ENCODE measurements at places on chromosomes 16 and 17. TPM values are rescaled to one million over a fixed set of nuclear protein-coding genes. Genes with fewer than 3 reads are reported as not detected.

- DNase-seq: no peak
Measured at GRCh38 chr17:40841246-40841645, 18.8 kb upstream of the KRT10 start.

DNA sequence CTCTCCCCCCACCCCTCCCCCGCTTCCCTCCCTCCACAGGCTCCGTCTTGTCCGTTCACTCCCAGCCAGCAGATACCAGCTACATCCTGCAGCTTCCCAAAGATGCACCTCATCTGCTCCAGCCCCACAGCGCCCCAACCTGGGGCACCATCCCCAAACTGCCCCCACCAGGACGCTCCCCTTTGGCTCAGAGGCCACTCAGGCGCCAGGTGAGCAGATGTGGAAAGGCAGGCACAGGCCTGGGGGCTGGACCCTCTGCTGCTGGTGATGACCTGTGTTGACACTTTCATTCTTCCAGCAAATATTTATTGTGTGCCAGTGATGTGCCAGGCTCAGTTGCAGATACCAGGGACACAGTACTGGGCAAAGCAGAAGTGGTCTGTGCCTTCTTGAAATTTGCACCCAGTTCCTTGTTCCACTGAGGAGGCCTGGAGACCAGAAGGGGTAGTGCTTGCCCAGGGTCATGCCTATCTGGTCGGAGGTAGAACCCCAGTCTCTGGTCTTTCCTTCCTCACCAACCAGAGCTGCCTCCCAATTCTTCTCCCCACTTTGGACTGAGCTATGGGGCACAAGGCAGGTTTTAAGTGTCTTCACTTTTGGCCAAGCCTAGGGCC lies 10.3 kb upstream of the ABCC3 start:
- no peak for DNase-seq

DNA sequence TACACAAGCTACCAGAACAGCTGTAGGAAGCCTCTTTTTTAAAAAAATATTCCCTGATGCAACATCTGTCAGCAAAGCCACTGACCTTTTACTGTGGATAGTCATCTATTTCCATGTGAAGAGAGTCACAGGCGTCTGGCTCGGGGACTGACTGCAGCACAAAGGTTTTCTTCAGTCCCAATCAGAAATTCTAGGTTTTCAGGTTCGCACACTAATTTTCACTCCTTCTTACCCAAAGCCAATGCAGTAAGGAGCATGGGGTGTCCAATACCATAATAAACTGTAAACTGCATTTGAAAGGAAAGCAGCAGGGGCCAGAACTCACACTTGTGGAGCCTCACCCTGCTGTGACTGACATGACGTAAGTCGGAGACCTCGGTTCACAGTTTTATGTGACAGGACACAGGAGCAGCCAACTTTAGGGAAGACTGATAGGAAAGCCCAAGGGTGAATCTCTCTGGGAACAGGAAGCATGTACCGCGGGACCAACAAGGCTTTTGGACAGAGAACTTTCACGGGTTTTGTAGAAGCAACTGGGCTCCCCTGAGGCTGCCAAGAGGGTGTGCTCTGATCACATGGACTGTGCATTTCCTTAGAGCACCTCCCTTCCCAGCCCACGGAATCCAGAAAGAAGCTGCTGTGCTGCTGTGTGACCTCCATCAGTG lies 9.1 kb upstream of the TMEM100 start:
- no peak for DNase-seq

The FOXJ1 gene
- total RNA-seq: 2.0 TPM

DNA sequence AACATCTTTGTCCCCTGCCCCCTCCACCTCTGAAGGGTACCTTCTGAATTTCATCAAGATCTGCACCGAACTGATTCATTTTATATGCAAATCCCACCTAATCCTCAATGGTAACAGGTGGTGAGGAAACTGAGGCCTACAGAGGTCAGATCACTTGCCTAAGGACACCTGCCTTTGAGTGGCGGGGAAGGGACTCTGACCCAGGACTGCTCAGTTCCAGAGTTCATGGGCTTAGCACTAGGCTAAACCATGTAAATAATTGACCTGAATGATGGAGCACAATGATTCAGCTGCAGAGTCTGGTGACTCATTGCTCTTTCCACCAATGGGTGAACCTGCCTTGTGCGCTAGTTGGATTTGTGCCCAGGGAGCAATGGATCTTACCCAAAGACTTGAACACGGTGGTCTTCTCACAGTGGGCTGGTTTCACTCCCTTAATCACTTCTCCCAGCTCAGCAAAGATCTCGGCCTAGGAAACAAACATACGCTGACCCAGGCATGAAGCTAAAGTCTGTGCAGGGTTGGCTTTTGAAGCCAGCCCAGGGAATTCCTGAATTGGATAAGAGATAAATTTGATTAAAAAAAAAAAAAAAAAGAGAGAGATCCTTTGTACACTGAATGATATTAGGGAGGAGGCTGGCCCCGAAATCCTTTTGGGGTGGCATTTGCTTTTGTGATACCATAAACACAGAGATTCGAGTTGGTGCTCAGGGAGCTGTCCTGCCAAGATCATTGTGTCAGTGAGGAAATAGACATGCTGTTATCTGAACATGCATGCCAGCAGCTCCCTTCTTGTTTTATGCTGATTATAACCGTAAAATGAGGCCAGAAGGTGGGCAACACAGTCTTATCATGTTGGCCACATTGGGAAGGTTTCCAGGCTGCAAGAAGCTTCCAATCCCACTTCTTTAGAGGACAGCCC lies 17.0 kb downstream of the CRYM start:
- no peak for DNase-seq

The TEKT1 gene
- total RNA-seq: not detected

DNA sequence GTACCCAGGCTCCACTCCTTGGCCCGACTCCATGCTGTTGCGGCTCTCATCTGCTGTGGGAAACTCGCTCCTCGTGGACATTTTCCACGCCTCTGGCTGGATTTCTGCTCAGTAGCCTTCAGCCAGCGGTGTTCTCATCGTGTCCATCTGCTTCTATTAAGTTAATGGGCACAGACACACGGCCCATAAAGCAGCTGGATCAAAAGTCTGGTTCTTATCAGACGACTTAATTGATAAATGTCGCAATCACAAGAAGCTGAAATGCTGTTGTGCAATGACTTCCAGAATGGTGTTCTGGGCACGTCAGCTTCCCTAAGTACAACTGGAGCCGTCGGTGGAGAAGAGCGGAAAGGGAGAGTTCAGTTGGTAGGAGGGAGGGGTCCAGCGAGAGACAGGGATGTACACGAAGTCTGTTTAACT lies 211.7 kb upstream of the CHMP6 start:
- DNase-seq: no peak

DNA sequence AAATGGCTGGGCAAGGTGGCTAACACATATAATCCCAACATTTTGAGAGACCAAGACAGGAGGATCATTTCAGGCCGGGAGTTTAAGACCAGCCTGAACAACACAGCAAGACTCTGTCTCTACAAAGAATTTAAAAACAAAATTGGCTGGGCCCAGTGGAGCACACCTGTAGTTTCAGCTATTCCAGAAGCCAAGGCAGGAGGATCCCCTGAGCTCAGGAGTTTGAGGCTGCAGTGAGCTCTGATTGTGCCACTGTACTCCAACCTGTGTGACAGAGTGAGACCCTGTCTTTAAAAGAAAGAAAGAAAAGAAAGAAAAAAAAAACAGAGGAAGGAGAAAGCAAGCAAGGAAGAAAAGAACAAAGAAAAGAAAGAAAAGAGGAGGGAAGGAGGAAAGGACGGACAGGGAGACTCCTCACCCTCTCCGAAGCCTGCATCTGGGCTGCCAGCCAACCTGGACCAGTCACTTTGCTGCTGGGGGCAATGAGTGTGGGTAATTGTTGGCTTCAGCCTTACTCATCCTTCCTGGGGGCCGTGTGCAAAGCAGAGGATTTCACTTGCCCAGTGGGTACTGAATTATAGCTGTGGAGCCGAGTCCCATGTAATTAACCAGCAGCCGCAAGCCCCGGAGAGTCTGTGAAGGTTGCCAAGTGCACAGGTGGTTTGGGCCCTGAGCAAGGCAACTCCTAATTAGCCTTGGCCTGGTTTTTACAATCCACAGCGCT lies 6.7 kb upstream of the MT4 start:
- DNase-seq: no peak

DNA sequence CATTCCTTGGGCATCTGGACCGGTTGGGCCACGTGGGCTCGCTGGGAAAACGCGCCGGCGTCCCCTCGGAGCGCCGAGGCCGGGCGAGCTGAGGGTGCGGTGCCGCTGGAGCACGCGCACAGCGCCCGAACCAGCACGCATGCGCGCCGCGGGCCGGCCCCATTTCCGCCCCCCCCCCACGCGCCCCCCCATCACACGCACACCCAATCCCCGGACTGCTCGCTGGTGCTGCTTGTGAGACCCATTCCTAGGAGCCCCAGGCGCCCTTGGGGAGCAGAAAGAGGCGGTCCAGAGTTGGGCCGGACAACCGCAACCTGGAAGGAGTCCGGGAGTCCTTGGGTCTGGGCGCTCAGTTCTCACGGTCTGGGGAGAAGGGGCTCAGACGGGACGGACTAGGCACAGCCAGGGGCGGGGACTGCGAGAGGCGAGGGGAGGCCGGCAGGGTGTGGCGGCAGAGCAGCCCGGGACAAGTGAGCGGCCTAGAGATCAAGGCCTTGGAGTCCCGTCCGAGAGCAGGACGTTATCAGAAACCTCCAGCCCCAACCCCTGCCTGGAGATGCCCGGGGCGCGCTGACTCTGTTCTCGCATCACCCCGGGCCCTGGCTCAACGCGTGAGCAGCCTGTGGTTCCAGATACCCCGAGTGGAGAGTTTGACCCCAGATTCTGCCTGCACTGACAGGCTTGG lies 6.0 kb upstream of the CBX8 start:
- no peak for DNase-seq

- DNase-seq: no peak
Measured at GRCh38 chr17:6046431-6046830, 23.7 kb upstream of the WSCD1 start.

The WIPF2 gene
- total RNA-seq: 28.7 TPM

- DNase-seq: no peak
Measured at GRCh38 chr17:80453126-80453997, 23.0 kb downstream of the NPTX1 start.

DNA sequence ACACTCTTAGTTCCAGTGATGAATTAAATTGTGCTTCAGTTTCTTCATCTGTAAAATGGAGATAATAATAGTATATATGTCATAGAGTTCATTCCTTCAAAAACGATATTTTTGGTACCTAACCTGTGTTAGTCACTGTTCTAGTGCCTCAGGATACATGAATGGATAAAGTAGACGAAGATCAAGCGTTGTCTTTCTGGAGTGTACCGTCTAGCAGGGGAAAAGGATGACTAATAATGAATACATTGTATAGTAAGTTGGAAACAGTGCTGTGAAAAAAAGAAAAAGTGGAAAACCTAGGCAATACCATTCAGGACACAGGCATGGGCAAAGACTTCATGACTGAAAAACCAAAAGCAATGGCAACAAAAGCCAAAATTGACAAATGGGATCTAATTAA lies 8.6 kb downstream of the KRT10 start:
- no peak for DNase-seq

DNA sequence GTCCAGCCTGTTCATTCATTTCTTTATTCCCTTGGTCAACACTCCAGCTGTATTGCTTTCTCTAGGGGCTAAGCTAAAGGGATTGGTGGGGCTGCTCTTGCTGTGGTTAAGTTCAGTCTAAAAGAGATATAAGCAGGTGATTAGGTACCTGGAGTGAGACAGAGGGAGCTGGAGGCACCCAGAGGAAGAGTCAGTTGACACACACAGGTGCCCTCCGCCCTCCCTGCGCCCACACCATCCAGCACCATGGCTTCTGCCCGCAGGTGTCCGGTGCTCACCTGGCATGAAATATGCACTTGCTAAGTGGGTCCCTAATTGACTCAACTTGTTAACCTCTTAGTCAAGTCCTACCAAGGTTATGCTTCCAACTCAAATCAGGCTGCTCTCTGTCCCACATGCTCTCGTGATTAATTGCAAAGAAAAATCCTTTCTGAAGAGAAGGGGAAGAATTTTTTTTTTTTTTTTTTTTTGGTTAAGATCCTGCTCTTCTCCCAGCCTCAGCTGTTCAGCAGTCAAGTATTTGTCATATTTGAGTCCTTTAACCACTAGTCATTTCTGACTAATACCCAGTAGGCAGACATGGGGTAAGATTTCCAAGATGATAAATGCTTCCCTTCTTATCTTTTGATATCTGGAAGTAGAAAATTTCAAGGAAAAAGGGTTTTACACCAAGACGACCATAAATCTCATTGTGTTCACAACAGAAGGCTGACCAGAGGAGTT lies 199.8 kb upstream of the WSCD1 start:
- DNase-seq: no peak

The PDILT gene
- total RNA-seq: not detected

- DNase-seq: no peak
Measured at GRCh38 chr16:66970775-66971720, 10.0 kb downstream of the CES3 start.

All from mesothelial cell of epicardium (in vitro differentiated cells).